LNCaP clone FGC (cell line): ENCODE measurements at places on chromosomes 11 and 22.
A peak's percentile ranks its signal among the peaks of the same experiment; 100 is the strongest.

DNA sequence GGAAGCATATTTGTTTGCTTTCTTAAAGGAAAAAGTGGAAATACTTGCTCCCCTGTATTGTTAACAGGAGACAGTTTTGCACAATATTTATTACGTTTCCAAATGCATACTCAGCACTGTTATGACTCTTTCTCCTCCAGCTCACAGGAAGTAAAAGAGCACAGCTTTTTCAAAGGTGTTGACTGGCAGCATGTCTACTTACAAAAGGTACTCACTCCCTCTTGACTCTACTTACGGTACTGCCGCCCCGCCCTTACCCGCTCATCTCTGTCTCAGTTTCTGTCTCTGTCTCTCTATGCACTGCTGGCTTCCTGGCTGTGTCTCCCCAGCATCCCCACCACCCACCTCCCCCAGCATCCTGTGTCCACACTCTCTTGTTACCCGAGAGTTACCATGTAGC is 32.2 kb upstream of the MYO18B start:
- peak; percentile 30 for DNase-seq

GRCh38 chr22:41966607-41967240 is 2.5 kb upstream of the SEPTIN3 start:
- DNase-seq, result no peak

- no peak for DNase-seq
Observed at GRCh38 chr11:63855975-63856374, 17.1 kb downstream of the MARK2 start.

- DNase-seq, result no peak
Observed at GRCh38 chr11:62075438-62075837, 48.4 kb upstream of the INCENP start.

GRCh38 chr11:65003282-65003681 is 6.5 kb upstream of the BATF2 start:
- no peak for DNase-seq

DNA sequence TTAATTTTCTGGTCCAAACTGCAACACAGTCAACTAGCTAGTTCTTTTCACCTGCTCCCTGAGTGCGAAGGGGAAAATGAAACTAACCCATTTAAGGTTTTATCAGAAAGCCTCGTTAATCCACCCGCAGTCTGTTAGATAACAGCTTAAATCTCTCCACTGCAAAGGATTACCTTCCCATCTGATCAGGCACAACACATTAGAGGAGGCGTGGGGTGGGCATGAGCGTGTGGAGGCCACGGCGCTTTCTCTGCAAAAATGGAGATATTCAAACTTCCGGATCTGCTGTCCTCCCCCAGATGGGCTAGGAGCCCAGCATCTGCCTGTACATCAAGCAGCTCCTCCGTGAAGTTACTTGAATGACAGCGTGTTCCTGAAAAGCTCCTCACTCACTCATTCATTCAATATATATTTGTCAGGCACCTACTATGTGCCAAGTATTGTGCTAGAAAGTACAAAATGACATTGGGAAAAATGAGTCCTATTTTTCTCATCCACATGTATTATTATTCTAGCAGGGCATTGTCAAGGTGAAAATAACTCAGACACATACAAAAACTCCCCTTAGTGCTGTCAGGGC is 13.5 kb upstream of the ANKK1 start:
- no peak for DNase-seq

DNA sequence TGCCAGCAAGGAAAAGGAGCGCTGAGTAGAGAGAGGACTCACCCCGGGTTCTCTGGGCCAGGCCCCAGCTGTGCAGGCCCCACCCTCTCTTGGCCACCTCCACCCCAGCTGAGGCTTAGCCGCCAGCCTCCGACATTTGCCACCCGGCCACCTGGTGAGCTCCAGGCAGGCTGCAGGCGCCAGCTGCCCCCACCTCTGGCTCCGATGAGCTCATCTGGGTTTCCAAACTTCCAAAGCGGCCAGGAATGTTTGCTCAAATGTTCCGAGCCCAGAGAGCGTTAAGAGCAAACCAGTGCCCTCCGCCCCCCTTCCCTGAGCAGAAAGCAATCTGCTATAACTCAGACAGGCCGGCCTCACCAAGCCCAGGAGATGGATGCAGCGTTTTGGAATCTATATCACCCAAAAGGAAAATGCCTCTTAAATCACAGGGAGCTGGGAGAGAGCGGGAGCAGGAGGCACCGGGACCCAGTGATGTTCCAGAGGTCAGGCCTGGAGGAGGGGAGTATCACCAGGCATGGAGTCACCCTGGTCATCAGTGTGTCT is 9.1 kb upstream of the MN1 start:
- no peak for DNase-seq

DNA sequence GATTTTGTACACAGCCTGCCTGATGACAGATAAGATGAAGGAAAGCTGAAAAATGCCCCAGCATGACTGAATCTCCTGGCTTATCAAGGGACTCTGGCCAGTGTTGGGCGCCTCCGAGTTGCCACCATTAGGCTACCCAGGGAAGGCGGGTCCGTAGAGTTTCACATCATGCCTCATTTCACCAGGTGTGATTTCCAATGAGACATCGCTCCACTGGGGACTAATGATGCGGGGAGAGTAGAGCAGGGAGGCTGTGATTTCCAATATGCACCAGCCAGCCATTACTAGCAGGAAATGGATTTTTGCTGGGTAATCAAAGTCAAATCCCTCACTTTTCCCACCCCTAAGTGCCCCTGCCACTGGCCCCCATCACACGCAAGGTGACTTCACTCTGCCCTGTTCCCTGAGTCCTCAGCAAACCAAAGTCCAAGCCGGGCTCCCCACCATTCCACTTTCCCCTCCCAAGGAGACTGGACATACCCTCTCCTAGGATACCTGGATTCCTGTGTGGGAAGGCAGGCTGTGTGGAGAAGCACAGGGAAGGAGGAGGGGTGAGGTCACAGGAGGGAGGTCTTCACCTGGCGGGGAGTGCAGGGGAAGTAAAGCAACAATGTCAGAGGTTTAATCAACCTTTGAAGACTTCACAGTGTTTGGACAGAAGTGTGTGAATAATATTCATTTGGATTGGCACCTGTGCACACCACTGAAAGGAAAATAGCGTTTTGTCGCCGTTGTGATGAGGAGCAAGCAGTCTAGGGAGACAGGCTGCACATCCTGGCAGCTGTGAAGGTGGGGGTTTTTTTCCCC is 613.3 kb upstream of the CADM1 start:
- no peak for DNase-seq

DNA sequence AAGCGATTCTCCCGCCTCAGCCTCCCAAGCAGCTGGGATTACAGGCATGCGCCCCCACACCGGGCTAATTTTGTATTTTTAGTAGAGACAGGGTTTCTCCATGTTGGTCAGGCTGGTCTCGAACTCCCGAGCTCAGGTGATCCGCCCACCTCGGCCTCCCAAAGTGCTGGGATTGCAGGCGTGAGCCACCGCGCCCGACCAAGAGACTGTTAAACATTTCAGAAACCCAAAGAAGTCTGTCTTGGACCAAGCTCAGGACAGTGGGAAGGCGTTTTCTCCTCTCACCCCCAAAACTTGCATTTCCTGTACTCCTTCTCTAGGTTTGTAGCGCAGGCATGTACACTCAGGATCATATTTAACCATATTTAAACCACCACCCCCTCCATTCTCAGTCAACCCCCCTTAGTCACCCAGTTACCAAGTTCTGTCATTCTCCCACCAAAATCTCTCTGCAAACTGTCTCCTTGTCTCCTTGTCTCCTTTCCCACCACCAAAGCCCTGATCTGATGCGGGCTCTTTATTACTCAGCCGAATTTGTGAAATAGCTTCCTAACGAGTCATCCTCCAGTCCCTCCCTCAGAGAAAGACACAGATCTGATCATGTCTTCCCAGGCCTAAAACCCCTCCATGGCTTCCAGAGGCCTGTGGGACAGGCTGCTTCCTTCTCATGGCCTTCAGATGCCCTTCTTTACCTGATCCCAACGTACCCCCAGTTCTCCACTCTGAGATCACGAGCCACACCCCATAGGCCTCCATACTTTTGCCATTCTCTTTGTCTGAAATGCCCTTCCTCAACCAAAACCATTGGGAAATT is 29.0 kb upstream of the CREB3L1 start:
- DNase-seq, result no peak

GRCh38 chr22:37563153-37564081 is 3.1 kb downstream of the CDC42EP1 start:
- no peak for DNase-seq

GRCh38 chr11:44877571-44878497 is 72.8 kb downstream of the TP53I11 start:
- no peak for DNase-seq

DNA sequence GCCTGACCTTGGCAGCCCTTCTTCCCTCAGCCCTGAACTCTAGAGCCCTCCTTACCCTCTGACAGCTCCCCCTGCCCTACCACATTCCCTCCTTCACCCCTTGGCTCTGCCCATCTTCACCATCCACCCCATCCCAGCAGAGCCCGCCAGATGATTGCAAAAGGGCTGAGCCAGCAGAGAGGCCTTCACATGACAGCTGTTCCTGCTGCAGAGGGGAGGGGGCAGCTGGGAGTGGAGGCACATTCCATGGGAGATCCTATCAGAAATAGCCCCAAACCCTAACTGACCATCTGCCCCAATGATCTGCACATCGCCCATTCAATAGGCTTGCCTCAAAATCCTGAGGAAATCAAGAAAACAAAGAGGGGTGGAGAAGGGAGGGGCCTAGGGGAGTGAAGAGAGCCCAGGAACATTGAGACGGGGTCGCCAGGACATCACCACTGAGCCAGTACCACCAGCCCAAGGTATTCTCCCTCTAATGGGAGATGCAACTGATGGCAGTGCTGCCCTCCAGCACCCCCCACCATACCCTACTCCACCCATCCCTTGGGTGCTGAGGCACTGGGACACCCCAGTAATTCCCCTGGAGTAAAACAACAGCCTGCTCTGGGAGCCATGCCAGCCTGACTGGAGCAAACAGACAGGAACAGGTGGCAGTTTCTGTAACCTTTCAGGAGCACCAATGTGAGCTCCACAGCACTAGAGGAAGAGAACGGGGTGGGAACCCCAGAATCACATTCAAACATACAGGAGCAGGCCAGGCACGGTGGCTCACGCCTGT is 8.0 kb upstream of the AHNAK start:
- no peak for DNase-seq

GRCh38 chr22:30681831-30682230 is 12.8 kb upstream of the OSBP2 start:
- DNase-seq, result no peak

GRCh38 chr11:22456993-22457762 is 119.0 kb downstream of the SLC17A6 start:
- peak; percentile 67 for DNase-seq

DNA sequence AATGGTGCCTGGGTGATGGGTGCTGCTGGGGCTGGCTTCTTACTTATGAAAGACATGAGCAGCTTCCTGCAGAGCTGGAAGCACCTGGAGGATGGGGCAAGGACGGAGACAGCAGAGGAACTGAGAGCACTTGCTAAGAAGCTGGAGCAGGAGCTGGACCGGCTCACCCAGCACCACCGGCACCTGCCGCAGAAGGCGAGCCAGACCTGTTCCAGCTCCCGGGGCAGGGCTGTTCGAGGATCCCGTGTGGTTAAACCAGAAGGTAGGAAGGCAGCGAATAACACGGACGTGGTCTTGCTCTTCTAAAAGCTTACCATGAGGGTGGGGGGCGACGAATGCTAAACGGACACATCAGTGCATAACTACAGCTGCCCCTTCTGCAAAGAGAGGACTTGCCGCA is 9.3 kb downstream of the APOL5 start:
- DNase-seq, result no peak

- no peak for DNase-seq
Observed at GRCh38 chr11:131658414-131658813, 288.0 kb downstream of the NTM start.

DNA sequence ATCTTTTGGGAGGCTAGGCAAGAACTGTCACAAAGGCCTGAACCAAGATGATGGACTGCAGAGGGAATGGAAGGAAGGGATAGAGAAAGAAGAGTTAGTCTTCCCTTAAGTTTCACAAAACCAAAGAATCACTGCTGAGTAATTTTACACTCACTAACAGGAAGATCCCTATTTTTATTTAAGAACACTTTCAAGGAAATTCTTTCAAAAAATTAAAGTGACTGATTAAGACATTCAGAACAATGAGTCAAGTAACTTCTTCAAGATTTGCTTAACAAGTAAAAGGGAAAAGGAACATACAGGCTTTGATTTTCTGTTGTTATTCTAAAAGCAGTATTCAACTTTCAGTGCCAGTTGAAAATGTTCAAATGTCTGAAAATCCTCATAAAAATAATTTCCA is 3.1 kb downstream of the PITPNB start:
- DNase-seq, result no peak

DNA sequence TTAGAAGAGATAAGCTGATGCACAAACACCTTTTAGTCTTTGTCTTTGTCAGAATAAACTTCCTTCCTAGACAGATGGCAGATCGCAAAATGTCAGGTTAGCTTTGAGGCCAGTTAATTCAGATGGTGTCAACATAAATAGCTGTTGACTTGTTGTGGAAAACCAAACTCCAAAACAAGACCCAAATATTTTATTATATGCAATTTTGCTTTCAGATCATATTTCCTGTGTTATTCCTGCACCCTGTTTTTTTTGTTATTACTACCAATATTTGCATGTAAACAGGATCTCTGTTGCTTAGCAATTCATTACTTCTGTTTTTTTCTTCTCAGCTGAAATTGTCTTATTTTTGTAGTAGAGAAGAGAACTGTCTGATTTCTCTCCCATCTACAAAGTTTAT is 316.0 kb downstream of the ETS1 start:
- no peak for DNase-seq

DNA sequence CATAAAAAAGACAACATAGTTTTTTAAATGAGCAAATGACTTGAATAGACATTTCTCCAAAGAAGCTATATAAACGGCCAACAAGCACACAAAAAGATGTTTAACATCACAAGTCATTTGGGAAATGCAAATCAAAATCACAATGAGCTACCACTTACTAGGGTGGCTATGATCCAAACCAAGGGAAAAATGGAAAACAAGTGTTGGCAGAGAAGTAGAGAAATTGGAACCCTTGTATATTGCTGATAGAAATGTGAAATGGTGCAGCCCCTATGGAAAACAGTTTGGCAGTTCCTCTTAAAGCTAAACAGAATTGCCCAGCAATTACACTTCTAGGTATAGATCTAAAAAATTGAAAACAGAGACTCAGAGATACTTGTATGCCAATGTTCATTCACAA is 29.0 kb downstream of the PAMR1 start:
- no peak for DNase-seq

- DNase-seq, result no peak
Observed at GRCh38 chr11:116580799-116581198, 192.0 kb downstream of the BUD13 start.
